OCI-M1 (cell line): ENCODE measurements at places on chromosomes 5 and 9.

DNA sequence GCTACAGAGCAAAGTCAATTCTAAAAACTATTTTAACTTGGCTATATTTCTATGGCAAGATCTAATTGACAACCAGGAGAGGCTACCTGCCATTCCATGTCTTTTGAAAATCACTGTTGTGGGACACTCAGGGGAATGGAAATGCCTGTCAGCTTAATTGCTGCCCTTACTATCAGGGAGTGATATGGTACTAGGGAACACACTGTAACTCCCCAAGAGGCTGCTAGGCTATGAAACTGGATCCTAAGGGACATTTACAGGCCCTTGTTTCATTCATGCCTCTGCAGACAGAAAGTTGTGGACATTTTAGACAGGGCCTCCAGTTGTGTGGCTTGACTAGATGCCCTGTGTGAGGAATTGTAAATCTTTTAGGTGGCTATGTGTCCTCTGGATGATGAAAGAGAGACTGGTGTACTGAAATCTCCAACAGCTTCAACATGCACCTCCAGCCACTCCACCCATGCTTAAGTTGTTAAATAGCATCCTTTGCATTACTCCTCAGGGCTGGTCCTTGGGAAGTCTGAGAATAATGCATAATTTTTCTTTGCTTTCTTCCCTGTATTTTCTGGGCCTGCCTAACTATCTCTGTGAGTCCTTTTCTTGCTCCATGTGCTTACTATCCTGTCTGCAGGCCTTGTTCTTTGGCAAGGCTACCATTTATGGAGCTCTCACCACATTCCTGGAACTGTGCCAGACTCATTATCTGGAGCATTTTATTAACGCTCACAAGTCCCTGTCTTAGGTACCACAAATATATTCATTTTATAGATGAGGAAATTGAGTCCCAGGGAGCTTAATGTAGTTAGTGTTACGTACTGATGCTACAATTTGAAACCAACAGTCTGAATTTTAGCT lies 3.2 kb downstream of the MROH2B start:
- peak; percentile 40 for DNase-seq

DNA sequence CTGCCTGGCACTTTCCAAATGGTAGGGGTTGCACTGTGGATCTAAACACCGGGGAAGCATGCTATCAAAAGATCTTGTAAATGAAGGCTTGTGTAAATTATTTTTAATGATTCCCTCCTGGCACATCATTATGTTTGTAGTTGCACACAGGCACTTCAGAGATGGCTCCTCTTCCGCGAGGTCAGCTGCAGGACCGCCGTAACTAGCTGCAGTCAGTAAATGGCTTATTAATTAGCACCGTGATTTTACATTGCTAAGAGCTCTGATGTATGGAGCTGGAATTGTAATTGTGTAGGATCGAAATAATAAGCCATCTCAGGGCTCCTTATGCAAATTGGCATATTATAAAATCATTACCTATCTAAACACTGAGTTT lies 397.6 kb upstream of the IRX1 start:
- no peak for DNase-seq

DNA sequence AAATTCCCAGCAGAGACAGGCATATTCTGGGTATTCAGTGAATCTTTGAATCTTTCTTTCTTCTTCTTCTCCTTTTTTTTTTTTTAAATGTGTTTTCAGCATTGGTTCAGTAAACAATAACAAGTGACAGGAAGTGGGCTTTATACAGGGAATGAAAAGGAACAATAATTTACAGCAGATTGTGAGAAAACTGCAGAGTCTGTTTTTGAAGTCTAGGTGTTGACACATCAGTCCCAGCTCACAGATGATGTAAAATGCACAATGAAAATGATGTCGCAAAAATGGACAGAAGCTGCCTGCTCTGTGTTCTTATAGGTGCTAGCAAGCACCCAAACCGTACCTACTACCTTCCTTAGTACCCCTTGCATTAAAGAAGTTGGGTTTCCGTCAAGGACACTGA lies 38.8 kb downstream of the TNC start:
- DNase-seq = no peak

GRCh38 chr5:17679597-17680203 lies 45.4 kb downstream of the TAF11L14 start:
- no peak for DNase-seq

DNA sequence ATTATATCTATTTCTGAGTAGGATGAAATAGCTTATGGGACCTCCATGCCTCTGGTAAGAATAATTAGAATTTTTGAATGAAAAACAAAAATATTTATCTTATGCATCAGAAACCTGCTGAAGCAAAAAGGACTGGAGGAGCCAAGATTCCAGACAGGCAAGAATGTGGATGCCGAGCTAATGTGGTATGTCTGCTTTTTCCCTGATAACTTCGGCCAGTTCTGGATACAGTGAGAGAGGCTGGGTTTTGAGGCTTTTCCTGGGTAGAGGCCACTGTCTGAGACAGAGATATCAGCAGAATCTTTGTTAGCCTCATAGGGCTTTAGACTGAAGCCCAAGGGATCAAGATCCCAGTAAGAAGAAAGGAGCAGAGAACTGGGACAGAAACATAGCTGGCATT lies 5.2 kb upstream of the CTNND2 start:
- DNase-seq = no peak

DNA sequence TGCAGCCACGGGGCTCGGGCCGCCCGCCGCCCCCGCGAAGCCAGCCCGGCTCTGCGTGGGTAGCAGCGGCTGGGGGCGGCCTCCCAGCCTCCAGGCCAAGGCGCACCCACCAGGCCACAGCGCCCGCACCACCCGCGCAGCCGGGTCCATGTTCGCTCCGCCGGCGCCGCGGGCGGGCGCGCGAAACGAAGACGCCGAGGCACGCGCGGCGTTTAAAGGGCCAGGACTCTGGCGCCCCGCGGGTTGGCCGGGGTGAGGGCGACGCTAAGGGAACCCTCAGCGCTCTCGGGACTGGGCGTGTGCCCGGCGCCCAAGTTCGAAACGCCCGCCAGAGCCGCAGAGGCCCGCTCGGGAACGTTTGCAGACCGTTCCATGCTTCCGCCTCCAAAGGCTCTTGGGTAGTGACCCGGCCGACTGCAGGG lies at the start of gene PTGES2:
Gene PTGES2, minus strand, starts transcription at position 162 of the 422 bp plus-strand sequence. Its CDS starts 12 bp downstream, at position 150.
- DNase-seq = peak; percentile 91
